ENCODE measurements at places on chromosomes 11 and 22.

- DNase-seq = no peak
Measured at GRCh38 chr11:115792903-115793302, 288.7 kb upstream of the CADM1 start.

GRCh38 chr22:30159561-30160353, 79.5 kb downstream of the HORMAD2 start:
- peak; percentile 27 for DNase-seq

GRCh38 chr22:42272431-42272999, 2.1 kb upstream of the TCF20 start:
- no peak for DNase-seq

GRCh38 chr11:105612771-105613170, 2.9 kb downstream of the GRIA4 start:
- DNase-seq = no peak

- DNase-seq = no peak
Measured at GRCh38 chr11:35662061-35662648, 420 bp upstream of the TRIM44 start.

All from fibroblast of skin of left quadriceps (primary cell).